ENCODE measurements at places on chromosomes 1 and 21. TPM values are rescaled to one million over a fixed set of nuclear protein-coding genes. Genes with fewer than 3 reads are reported as not detected.

The APOBEC4 gene
- not detected for total RNA-seq

The MRPL20 gene
- 86.6 TPM for total RNA-seq

The LRRC53 gene
- not detected for total RNA-seq

The ADGRL2 gene
- 6.7 TPM for total RNA-seq

The PROK1 gene
- total RNA-seq, result not detected

The NUF2 gene
- 2.9 TPM for total RNA-seq

The FCRL2 gene
- not detected for total RNA-seq

The ACTL8 gene
- not detected for total RNA-seq

The HSD3B2 gene
- not detected for total RNA-seq

The SPATA21 gene
- total RNA-seq, result not detected

The ADAMTS4 gene
- 10.0 TPM for total RNA-seq
